Frontal cortex (tissue), 4 donors: ENCODE measurements at places on chromosomes 2 and 18.

DNA sequence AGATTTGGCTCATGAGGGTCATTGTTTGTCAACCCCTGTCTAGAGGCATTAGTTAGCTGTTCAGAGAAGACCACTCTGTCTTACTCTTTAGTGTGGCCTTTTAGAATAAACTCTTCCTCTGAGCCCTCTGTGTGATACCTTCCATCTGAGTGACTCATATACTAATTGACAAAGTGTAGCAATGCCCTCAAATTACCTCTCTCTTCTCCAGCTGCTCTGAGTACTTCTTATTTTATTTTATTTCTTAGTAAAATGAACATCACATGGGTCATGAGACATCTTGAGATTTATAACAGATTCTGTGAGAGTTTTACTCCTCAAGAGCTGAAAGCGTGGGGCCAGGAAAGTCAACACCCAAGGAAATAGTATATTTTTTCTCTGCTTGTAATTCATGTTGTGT lies 67.4 kb downstream of the KCTD18 start:
- DNase-seq = no peak

GRCh38 chr2:65370387-65371073 lies 61.9 kb downstream of the SPRED2 start:
- no peak for DNase-seq

DNA sequence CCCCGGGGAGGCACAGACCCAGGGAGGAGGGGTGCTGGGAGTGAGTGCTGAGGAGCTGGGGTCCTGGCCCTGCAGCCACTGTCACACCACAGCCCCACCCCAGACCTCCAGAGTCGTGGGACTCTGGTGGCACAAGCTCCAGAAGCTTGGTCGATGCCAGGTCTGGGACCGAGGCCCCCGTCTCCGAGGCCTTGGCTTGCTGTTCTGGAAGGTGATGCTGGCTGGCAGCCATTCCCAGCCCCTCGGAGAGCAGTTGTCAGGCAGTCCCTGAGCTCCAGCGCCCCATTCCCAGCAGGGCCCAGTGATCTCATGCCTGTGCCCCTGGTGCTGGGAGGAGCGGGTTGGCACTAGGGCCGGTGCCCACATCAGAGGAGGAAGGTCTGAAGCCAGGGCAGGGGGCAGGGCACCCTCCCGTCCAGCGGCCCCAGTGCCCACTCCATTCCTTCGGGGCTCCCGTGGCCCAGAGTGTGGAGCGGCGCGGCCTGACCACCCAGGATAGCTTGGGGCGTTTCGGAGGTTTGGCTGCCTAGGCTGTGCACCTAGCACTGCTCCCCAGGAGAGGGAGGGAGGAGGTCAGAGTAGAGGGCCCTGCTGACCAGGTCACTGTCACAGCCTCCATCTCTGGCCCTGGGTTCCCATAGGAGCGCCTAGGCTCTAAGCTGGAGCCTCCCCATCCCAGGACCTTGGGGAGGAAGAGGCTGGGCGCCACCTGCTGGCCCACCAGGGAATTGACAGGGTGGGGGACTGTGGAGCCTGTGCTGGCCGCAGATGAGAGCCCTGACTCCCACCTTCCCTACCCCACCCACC lies 16.8 kb upstream of the ALPI start:
- DNase-seq = no peak

DNA sequence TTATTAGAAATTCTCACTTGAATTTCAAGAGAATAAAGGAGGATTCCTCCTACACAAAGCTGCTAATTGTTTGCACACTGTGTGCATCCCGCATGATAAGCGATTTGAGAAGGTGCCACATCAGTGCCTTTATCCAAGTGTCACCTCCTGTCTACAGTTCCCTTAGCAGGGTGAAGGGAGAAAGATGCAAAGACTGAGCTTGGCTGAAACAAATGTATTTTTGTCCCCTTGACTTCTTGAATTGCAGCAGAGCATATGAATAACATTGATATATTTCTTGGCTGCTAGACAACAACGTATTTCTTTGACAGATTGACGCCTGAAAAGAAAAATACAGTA lies 255.1 kb downstream of the NEDD4L start:
- no peak for DNase-seq

GRCh38 chr2:130824492-130825061 lies 12.1 kb upstream of the ARHGEF4 start:
- DNase-seq = peak; percentile 46
